Vagina (tissue), 2 donors: ENCODE measurements at places on chromosomes 7 and 10.

GRCh38 chr10:115846528-115846927 lies 426.5 kb downstream of the GFRA1 start:
- no peaks in the 10 kb centered on the region for H3K36me3 ChIP-seq
- H3K27me3 ChIP-seq, result no peaks in the 10 kb centered on the region
- H3K4me3 ChIP-seq, result no peak overlapping the region
- DNase-seq, result no peak

DNA sequence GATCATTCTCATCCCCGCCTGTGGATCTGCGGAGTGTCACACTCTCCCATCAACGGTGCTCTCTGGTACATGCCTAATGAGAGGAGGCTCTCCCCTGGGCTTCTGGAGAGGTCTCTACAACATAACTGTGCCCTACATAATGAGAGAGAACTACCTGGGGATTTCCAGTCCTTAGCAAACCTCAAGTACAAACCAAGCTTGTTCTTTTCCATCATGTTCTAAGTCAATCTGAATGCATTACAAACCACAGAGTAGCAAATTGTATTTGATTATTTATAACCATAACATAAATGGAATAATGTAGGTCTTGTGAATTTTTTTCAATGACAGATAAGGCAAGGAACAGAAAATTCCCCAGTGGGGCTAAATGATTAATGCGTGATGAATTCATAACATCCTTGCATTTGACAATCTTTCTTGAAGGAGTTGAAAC lies 412.4 kb upstream of the NRP1 start:
- no peaks in the 10 kb centered on the region for H3K4me1 ChIP-seq
- no peak for DNase-seq
- no peaks in the 10 kb centered on the region for H3K36me3 ChIP-seq
- H3K27me3 ChIP-seq, result no peaks in the 10 kb centered on the region
- no peak overlapping the region for H3K27ac ChIP-seq

- H3K27ac ChIP-seq, result no peak overlapping the region
- DNase-seq, result no peak
- H3K4me3 ChIP-seq, result peak overlapping the region; percentile 33
Measured at GRCh38 chr10:131453721-131454634, 142.5 kb upstream of the TCERG1L start.

DNA sequence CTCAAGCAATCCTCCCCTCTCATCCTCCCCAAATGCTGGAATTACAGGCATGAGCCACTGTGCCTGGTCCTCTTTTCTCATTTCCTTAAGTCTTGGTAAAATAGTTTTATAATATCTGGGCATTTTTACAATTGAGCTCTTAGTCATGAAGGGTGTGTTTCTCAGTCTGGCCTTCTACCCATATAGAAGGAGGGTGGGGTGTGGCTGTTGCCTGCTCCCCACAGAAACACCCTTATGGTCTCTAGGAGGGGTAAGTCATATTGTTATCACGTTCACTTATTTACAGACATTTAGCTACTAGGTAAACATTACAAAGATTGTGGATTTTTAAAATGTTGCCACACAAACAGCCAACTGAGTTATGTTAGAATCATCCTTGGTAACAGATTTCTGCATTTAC lies 6.7 kb upstream of the OTUD1 start:
- no peaks in the 10 kb centered on the region for H3K27me3 ChIP-seq
- DNase-seq, result no peak
- H3K4me1 ChIP-seq, result no peaks in the 10 kb centered on the region
- no peak overlapping the region for H3K4me3 ChIP-seq
- H3K27ac ChIP-seq, result no peak overlapping the region

- H3K4me1 ChIP-seq, result peaks cover 33% of the 10 kb centered on the region
- no peaks in the 10 kb centered on the region for H3K27me3 ChIP-seq
- H3K4me3 ChIP-seq, result no peak overlapping the region
- peaks cover 20% of the 10 kb centered on the region for H3K36me3 ChIP-seq
Measured at GRCh38 chr7:142862351-142862750, 7.5 kb downstream of the EPHB6 start.

DNA sequence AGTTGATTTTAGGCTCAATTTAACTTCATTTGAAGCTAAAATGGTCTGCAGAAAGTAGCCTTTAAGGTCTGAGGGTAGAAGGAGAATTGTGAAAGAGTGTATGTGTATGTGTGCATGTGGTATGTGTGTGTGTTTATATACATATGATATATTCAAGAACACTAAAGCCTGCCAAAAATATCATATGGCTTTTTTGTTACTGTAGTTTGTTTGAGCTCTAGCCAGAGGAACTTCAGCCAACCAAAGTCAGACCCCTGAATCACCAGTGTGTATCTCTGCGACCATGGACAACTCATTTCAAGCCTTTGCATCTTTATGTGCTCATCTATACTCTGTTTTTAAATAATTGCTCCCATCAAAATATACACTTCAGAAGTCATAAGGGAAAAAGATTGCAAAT lies 58.4 kb upstream of the HDAC9 start:
- no peak overlapping the region for H3K27ac ChIP-seq
- H3K4me1 ChIP-seq, result no peaks in the 10 kb centered on the region
- H3K36me3 ChIP-seq, result no peaks in the 10 kb centered on the region

- H3K27ac ChIP-seq, result no peak overlapping the region
- peaks cover 25% of the 10 kb centered on the region for H3K4me1 ChIP-seq
- H3K36me3 ChIP-seq, result no peaks in the 10 kb centered on the region
- no peak for DNase-seq
- no peak overlapping the region for H3K4me3 ChIP-seq
Measured at GRCh38 chr7:19119870-19120486, 2.5 kb upstream of the TWIST1 start.

DNA sequence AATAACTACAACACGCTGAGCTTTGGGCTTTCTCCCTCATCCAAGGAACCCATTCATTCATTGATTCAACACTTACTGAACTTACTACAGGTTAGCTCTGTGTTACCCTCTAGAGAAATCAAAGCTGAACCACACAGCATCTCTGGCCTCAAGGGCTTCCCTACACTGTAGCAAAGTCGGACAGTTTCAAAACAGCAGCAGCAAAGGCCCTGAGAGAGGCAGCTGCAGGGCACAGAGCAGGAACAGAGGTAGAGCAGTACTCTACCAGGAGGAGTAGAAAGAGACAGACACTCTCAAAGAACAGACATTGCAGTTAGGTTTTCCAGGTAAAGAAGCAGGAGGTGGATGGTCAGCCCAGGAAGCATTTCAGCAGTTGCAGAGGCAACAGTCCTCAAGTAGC lies 16.1 kb downstream of the DOCK4 start:
- H3K27me3 ChIP-seq, result no peaks in the 10 kb centered on the region
- H3K27ac ChIP-seq, result no peak overlapping the region
- peaks cover 6% of the 10 kb centered on the region for H3K4me1 ChIP-seq
- DNase-seq, result no peak

DNA sequence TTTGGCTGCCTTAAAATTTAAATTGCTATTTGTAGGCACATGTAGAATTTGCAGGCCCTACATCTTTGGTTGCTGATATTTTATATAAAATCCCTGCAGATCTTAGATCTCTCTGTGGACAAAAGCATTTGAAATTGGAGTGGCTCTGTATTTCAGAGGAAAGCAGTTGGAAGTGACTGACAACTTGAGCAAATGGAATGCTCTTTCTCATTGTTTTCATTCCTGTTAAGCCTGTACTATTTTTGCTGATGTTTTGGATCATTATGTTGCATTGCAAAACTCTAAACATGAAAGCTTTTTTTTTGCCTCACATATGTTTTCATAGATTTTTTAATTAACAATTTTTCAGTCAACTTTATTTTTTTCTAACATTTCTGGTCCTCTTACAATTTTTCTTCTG lies 251.2 kb upstream of the MDFIC start:
- no peaks in the 10 kb centered on the region for H3K27me3 ChIP-seq
- no peak overlapping the region for H3K4me3 ChIP-seq
- no peak overlapping the region for H3K27ac ChIP-seq
- H3K4me1 ChIP-seq, result no peaks in the 10 kb centered on the region

- H3K4me1 ChIP-seq, result no peaks in the 10 kb centered on the region
- no peak overlapping the region for H3K27ac ChIP-seq
- no peak overlapping the region for H3K4me3 ChIP-seq
- DNase-seq, result no peak
- no peaks in the 10 kb centered on the region for H3K36me3 ChIP-seq
Measured at GRCh38 chr7:110987127-110987693, 103.7 kb upstream of the LRRN3 start.

DNA sequence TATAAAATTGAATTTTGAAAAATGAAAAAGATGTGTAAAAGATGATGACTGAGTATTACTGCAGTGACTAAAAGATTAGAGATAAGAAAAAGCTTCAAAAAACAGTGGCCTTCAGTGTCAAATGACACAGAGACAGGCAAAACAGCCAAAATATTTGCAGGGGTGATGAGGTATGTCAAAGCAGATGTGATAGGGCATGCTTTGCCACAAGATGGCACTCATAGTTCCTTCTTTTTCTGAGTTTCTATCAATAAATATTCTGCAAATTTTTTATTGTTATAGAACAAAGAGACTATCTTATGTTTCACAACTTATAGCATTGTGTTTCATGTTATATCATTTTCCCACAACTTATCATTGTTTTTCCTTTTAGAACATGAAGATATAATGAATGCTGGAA lies 344.1 kb upstream of the HPS1 start:
- H3K36me3 ChIP-seq, result no peaks in the 10 kb centered on the region
- H3K4me3 ChIP-seq, result no peak overlapping the region
- no peak for DNase-seq
- H3K4me1 ChIP-seq, result no peaks in the 10 kb centered on the region

DNA sequence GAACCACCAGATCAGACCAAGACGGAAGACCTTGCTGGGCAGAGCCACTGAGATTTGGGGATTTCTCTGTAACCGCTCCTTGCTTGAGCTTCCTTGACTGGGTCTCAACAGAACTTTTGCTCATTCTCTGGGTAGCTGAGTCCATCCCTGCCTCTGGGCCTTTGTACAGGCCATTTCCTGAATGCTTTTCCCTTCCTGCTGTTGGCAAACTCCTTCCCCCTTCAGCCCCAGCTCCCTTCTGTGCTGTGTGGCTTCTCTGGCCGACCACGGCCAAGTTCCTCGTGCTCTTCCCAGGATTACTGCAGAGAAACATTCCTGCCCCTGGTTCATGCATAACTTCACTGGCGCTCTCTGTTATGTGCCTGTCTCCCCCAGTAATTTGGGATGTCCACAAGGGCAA lies 150.5 kb upstream of the GPR26 start:
- no peak overlapping the region for H3K4me3 ChIP-seq
- H3K4me1 ChIP-seq, result no peaks in the 10 kb centered on the region
- no peak overlapping the region for H3K27ac ChIP-seq
- no peaks in the 10 kb centered on the region for H3K36me3 ChIP-seq

DNA sequence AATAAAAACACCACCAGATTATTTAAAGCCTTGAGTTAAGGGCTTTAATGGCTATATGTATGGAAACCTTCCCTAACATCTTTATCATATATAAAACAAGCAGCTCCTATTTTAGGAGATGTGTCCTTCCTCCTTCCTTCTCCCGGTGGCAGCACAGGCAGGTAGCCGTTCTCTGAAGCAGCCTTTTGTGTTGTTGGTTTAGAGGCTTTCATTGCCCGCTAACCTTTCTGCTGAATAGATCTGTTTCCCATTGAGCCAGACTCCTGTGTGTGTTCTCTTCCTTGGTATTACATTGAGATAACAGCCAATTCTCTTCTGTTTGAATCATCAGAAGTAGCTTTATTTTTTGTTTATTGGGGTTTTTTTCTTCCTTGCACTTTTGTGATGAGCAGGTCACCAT lies 131.3 kb downstream of the CACNB2 start:
- H3K27ac ChIP-seq, result no peak overlapping the region
- no peaks in the 10 kb centered on the region for H3K4me1 ChIP-seq
- no peak for DNase-seq

GRCh38 chr7:86201767-86202166 lies 441.9 kb upstream of the GRM3 start:
- H3K27me3 ChIP-seq, result no peaks in the 10 kb centered on the region
- H3K36me3 ChIP-seq, result no peaks in the 10 kb centered on the region
- H3K27ac ChIP-seq, result no peak overlapping the region
- H3K4me3 ChIP-seq, result no peak overlapping the region
- H3K4me1 ChIP-seq, result no peaks in the 10 kb centered on the region

GRCh38 chr7:25361863-25362262 lies 133.6 kb upstream of the NPVF start:
- H3K36me3 ChIP-seq, result no peaks in the 10 kb centered on the region
- no peaks in the 10 kb centered on the region for H3K27me3 ChIP-seq
- H3K4me3 ChIP-seq, result no peak overlapping the region
- DNase-seq, result no peak
- no peak overlapping the region for H3K27ac ChIP-seq
- H3K4me1 ChIP-seq, result no peaks in the 10 kb centered on the region

DNA sequence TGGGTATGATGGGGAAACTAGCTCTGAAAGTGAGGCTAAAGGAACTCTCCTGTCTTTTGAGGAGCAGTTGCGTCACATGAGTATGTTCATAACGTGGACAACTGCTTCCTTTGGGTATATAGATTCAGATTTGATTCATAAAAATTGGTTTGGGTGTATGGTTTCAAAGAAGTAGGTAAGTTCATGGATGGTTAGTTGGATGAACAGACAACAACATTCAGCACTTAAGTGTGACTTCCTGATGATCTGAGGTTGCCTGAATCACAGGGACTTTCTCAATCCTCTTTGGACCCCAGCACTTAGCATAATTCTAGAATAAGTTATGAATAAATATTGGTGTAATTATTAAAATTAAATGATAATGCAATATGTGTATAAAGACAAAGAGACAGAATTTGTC lies 43.4 kb downstream of the MACC1 start:
- H3K27me3 ChIP-seq, result no peaks in the 10 kb centered on the region
- no peaks in the 10 kb centered on the region for H3K36me3 ChIP-seq
- no peak overlapping the region for H3K27ac ChIP-seq
- H3K4me3 ChIP-seq, result no peak overlapping the region

- H3K27ac ChIP-seq, result no peak overlapping the region
- H3K4me3 ChIP-seq, result no peak overlapping the region
- no peaks in the 10 kb centered on the region for H3K27me3 ChIP-seq
- peaks cover 19% of the 10 kb centered on the region for H3K4me1 ChIP-seq
- no peaks in the 10 kb centered on the region for H3K36me3 ChIP-seq
Measured at GRCh38 chr10:122186816-122187810, 84.0 kb upstream of the BTBD16 start.

GRCh38 chr10:118926441-118926840 lies 103.1 kb upstream of the NANOS1 start:
- H3K4me3 ChIP-seq, result no peak overlapping the region
- no peak overlapping the region for H3K27ac ChIP-seq
- no peaks in the 10 kb centered on the region for H3K27me3 ChIP-seq
- H3K36me3 ChIP-seq, result no peaks in the 10 kb centered on the region
- DNase-seq, result peak; percentile 29
